ENCODE measurements at places on chromosomes 13 and 19.

GRCh38 chr19:43739439-43740235 is 15.1 kb downstream of the SMG9 start:
- no peak for DNase-seq

DNA sequence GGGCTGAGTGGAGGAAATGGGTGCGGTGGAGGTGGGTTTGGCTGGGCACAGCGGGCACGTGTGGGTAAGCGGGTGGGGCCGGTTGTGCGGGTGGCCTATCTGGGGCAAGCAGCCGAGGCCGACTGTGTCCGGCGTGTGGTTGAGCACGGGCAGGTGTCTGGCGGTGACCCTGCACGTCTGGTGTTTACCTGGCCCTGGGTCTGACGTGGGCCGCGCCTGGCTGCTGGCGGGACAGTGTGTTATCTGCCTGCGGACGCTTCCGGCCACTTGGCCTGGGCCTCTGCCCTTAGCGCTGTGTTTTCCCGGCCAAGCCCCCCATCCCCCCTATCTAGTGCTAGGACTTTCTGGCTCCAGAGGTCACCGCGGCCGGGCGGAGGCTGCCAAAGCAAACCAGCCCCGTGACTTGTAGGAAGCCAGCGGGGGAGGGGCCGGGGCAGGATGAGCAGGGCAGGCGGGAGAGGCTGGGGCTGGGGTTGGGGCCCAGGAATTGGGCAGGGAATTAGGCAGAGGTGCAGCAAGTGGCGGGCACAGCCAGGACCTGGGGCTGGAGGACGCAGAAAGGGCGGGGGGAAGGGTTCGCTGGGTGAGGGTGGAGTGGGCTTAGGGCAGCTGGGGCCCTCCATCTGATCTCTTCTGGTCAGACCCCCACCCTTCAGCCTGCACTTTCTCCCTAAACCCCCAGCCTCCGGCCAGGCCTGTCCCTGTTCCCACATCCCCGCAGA is 534 bp upstream of the HPN start:
- no peak for DNase-seq

GRCh38 chr13:76703621-76704288 is 182.4 kb downstream of the KCTD12 start:
- no peak for DNase-seq

GRCh38 chr19:41435936-41436673 is 3.6 kb downstream of the DMAC2 start:
- no peak for DNase-seq

DNA sequence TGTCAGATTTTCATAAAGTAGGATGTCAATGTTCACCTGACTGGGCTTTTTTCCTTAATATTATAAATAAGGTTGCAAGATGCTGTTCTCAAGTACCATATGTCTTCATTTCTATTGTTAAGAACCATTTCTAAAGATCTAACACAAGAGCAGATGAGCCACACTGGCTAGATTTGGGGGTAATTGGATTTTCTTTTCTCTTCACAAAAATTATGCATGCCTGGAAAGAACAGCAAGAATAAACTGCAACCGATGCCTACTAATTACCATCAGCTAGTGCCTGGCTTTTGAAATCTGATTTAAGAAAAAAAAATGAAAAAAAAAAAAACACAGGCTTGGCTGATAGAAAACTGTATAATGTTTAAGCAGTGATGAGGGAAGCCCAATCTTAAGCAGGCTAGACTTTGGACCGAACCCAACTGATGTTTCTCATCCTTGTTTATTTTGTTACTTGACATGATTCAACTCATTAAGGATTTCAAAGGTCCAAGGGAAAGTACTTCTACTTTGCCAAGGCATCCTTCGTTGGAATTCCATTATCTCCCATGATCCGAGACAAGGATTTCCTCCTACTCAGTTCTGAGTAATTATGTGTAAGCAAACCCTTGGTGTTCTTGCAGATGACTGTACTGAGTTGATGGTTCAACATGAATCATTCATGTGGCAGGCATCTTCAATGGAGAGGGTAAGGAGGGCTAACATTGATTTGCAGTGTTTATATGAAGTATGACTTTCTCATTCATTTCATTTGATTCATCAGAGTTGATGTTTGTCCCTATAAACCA is 300.5 kb downstream of the SPRY2 start:
- DNase-seq: no peak

DNA sequence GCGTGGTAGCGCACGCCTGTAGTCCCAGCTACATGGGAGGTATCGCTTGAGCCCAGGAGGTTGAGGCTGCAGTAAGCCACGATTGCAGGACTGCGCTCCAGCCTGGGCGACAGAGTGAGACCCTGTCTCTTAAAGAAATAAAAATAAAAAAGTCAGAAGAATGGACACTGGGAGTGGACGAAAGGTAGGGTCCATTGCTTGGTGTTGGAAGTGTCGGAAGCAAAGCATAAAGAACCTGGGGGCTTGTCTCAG is 392 bp upstream of the ARHGAP33 start:
- DNase-seq: no peak

DNA sequence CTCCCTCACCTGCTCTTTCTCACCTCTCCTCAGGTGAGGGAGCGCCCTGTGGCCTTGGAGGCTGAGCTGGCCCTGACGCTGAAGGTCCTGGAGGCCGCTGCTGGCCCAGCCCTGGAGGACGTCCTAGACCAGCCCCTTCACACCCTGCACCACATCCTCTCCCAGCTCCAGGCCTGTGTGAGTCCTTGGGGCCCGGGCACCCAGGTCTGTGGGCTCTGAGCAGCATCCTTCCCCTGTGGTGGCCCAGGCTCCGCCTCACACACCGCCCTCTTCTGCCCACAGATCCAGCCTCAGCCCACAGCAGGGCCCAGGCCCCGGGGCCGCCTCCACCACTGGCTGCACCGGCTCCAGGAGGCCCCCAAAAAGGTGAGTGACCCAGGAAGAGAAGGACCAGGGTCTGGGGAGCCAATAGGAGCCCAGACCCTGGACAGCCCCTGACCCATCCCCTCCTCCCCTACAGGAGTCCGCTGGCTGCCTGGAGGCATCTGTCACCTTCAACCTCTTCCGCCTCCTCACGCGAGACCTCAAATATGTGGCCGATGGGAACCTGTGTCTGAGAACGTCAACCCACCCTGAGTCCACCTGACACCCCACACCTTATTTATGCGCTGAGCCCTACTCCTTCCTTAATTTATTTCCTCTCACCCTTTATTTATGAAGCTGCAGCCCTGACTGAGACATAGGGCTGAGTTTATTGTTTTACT is 1.9 kb downstream of the IFNL1 start:
- no peak for DNase-seq

DNA sequence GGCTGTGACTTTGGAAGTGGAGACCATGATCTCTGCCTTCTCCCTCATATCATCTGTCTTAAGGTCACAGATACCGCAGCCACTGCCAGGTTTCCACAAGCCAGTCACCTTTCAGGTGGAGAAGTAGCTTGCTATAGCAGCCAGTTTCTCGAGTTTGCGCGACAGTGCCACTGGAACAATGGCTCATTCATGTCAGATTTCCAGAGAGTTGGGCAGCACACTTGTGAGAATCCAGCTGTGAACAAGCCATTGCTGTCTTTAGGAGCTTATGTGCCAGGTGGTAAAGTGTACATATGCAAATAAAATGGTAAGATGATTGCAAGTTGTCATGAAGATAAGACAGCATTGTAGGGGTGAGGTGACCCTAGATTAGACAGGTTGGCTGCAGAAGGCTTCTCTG is 22.3 kb downstream of the GARRE1 start:
- no peak for DNase-seq

GRCh38 chr13:57946361-57946760 is 314.8 kb downstream of the PCDH17 start:
- DNase-seq: no peak

GRCh38 chr13:100611678-100612492 is 23.3 kb upstream of the GGACT start:
- DNase-seq: no peak

DNA sequence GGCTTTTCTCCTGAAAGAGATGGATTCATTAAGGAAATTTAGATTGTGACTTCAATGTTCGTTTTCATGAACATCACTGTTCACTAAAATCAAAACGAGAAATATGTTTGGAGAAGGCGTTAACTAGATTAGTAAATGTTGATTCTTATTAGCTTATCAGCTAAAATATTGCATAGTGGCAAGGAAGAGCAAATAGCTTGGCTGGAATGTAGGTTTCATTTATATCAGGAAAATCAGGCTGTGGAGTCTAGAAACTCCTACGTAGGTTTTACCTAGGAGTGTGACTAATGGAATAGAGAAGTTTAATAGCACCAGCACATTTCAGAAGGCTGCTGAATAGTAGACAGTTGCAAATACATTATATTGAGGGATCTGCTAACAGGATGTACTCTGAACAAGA is 344.9 kb downstream of the LIG4 start:
- no peak for DNase-seq

GRCh38 chr19:55670280-55671053 is 4.6 kb upstream of the EPN1 start:
- no peak for DNase-seq
